ENCODE measurements at places on chromosomes 6 and 20.

DNA sequence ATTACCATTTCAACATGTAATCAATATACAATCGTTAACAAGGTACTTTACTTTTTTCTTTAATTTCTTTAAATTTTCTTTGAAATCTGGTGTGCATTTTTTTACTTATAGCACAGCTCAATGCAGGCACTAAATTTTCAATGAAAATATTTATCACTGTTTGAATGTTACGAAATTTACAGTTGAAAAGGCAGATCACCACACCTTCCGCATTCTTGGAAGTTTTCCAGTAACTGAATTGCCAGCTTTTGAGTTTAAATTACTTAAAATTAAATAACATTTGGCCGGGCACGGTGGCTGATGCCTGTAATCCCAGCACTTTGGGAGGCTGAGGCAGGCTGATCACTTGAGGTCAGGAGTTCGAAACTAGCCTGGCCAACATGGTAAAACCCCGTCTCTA lies 309.9 kb downstream of the BMP7 start:
- peaks cover 3% of the 10 kb centered on the region for H3K27me3 ChIP-seq
- no peak for DNase-seq
- no peaks in the 10 kb centered on the region for H3K36me3 ChIP-seq
- H3K4me1 ChIP-seq = no peaks in the 10 kb centered on the region

DNA sequence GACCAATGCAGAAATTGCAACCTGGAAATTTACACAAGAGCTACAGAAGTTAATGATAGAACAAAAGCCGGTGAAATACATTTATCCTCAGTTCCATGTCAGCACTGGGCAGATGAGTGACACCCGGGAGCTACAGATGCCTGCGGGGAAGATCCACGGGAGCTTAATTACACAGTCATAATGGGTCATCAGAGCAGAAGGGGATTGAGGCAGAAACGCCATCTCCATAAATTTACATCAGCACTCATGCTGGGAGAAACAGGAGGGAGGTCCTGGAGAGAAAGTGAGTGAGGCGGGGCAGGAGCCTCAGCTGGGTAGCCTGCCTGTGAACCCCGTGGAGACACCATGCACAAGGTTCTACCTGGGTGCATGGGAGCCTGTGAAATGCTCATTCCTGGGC lies 37.6 kb upstream of the CST7 start:
- H3K27me3 ChIP-seq = no peaks in the 10 kb centered on the region
- DNase-seq = no peak
- H3K4me1 ChIP-seq = no peaks in the 10 kb centered on the region
- no peak overlapping the region for H3K27ac ChIP-seq
- H3K36me3 ChIP-seq = no peaks in the 10 kb centered on the region
- no peak overlapping the region for H3K4me3 ChIP-seq

- no peak for DNase-seq
- H3K27ac ChIP-seq = no peak overlapping the region
- H3K36me3 ChIP-seq = no peaks in the 10 kb centered on the region
Measured at GRCh38 chr20:10466325-10466724, 31.2 kb downstream of the SLX4IP start.

- peaks cover 25% of the 10 kb centered on the region for H3K36me3 ChIP-seq
- H3K4me3 ChIP-seq = no peak overlapping the region
- no peak overlapping the region for H3K27ac ChIP-seq
- no peak for DNase-seq
- H3K27me3 ChIP-seq = no peaks in the 10 kb centered on the region
Measured at GRCh38 chr6:29620630-29621029, 12.4 kb downstream of the GABBR1 start.

DNA sequence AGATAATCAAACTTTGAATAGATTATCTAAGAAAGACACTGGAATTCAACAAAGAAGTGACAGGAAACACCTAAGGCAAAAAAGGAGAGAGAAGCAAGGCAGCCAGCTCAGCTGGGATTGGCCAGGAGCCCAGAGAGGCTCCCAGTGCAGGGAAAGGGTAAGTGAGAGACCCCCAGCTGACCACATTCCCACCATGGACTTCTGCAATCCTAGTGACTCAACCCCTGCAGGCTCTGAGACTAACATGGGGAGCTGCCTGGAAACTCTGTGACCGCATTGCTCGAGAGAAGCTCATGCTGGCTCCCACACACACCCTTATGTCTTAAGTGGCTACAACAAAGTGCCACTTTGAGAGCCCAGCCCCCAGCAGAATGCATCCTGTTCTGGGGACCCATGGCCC lies 215.1 kb downstream of the PACRG start:
- H3K27ac ChIP-seq = no peak overlapping the region
- H3K4me1 ChIP-seq = no peaks in the 10 kb centered on the region
- H3K27me3 ChIP-seq = no peaks in the 10 kb centered on the region
- DNase-seq = no peak

GRCh38 chr6:149015535-149016525 lies 269.0 kb downstream of the UST start:
- H3K4me1 ChIP-seq = no peaks in the 10 kb centered on the region
- no peak overlapping the region for H3K4me3 ChIP-seq
- H3K36me3 ChIP-seq = no peaks in the 10 kb centered on the region
- H3K27me3 ChIP-seq = no peaks in the 10 kb centered on the region

DNA sequence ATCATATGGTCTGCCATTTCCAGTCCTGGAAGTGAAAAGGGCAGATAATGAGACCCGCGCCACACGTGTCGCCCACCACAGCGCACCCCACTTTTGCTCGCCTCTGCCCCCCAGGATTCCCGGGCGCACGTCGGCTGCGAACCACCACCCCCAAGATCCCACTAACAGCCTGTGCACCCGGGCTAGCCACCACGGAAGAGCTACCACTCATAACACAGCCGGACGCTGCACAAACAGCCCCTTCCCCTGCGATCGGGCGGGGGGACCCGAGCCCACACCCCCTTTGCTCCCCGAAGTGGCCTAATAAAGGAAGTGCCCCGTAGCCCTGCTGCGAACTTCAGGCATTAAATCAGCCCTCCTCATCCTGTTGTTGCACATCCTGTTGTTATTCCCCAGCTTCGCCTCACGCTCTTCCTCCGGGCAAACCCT lies 506 bp downstream of the CITED2 start:
- peaks cover 11% of the 10 kb centered on the region for H3K36me3 ChIP-seq
- peak overlapping the region; percentile 96 for H3K4me3 ChIP-seq
- peak overlapping the region; percentile 91 for H3K27ac ChIP-seq
- H3K4me1 ChIP-seq = peaks cover 19% of the 10 kb centered on the region
- no peak for DNase-seq

DNA sequence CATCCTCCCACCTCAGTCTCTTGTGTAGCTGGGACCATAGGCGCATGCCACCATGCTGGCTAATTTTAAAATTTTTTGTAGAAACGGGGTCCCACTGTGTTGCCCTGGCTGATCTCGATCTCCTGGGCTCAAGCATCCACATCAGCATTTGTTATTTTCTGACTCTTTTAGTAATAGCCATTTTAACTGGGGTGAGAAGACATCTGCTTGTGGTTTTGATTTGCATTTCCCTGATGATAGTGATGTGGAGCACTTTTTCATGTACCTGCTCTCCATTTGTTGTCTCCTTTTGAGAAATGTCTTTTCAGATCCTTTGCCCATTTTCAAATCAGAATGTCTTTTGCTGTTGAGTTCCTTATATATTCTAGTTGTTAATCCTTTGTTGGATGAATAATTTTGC lies 22.2 kb upstream of the TULP4 start:
- H3K36me3 ChIP-seq = no peaks in the 10 kb centered on the region
- no peaks in the 10 kb centered on the region for H3K27me3 ChIP-seq
- peak overlapping the region; percentile 30 for H3K4me3 ChIP-seq
- no peak for DNase-seq
- peak overlapping the region; percentile 33 for H3K27ac ChIP-seq

GRCh38 chr20:5145365-5146098 lies 18.7 kb downstream of the CDS2 start:
- no peak overlapping the region for H3K27ac ChIP-seq
- H3K36me3 ChIP-seq = no peaks in the 10 kb centered on the region
- H3K4me1 ChIP-seq = peaks cover 6% of the 10 kb centered on the region
- no peak for DNase-seq

DNA sequence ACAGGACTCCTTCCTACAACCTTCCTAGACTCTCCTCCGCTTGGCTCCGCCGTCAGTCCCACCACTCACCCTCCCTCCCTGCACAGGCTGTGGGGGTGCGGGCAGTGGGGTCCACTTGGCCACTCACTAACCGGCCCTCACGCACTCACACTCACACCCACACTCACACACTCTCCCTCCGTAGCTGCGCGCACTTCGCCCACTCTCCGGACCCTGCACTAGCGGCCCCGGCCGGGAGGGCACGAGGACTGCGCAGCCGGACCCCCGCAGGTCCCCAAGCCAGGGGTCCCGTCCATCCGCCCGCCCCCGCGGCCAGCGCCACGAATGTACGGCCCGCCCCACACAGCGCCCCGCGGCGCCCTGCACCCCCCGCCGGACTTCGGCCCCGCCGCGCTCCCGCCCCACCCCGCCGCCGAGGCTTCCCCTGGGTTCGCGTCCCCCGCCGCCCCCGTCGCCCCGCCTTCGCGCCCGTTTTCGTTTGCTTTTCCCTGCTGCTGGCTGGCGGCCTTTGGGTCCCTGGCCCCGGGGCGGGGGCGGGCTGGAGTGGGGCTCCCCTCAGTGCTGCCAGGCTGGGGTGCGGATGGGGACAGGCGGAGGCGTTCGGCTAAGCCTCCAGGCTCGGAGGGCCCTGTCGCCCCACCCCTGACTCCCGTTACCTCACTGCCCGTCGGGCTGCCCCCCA lies 23.0 kb upstream of the SLC22A7 start:
- peak; percentile 2 for DNase-seq
- H3K27me3 ChIP-seq = peaks cover 7% of the 10 kb centered on the region
- no peak overlapping the region for H3K27ac ChIP-seq
- peak overlapping the region; percentile 62 for H3K4me3 ChIP-seq
- no peaks in the 10 kb centered on the region for H3K36me3 ChIP-seq

DNA sequence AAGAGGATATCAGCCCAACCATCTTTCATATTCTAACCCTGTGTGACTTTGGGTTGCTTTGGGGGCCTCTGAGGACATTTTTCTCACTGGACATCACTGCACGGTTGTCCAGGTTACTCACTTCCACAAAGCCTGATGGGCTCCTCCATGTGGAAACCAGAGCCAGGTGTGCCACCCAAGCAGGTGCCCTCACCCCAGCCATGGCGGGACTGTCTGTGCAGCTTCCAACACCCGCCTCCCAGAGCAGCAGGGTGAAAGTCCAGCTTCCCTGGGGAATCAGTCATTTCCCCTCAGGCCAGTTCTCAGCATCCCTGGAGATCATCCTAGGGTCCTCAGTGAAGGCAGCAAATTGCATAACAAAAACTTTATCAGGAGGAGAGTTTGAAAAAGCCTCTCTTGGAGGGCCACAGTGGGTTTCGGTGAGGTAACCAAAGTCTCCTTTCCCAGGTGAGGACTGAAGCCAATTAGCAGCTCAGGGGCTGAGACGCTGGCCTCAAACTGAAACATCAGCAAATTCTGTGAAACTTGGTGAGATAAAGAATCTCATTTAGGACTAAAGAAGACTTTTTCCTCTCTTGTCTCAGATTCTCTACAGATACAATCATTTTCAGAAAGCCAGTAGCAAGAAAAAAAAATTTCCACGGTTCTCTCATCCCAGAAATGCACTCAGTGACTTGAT lies 289.6 kb upstream of the CDH4 start:
- no peaks in the 10 kb centered on the region for H3K36me3 ChIP-seq
- H3K4me1 ChIP-seq = no peaks in the 10 kb centered on the region
- no peak overlapping the region for H3K27ac ChIP-seq
- DNase-seq = no peak

GRCh38 chr6:129203190-129203900 lies 320.4 kb downstream of the LAMA2 start:
- no peaks in the 10 kb centered on the region for H3K36me3 ChIP-seq
- H3K27me3 ChIP-seq = no peaks in the 10 kb centered on the region
- no peak for DNase-seq
- no peak overlapping the region for H3K4me3 ChIP-seq
- no peaks in the 10 kb centered on the region for H3K4me1 ChIP-seq
- H3K27ac ChIP-seq = no peak overlapping the region

DNA sequence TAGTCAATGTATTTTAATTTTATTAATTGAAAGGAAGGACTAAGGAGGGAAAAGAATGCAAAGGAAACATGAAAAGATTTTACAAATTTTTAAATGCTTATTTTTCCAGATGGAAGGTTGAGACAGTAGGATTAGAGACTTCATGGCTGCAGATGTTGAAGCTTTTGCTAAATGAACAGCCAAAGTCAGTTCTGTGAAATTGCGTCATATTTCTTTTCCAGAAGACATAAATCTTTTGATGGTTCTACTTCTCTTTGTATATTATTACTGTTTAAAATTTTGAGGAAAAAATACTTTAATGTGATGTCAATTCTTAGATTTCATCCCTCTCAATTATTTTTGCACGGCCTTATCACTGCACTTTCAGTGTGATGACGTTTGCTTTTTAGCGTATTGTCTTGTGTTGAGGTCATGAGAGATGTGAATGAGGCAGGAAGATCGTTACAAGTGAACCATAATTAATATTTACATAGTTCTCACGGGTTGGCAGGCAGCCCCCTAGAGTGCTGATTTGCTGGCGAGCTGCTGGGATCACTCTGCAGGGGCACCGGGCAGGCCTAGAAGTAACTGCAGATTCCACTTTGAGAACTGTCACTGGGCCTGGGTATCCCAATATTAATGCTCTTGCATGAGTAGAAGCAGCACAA lies 158.1 kb downstream of the TBXT start:
- no peaks in the 10 kb centered on the region for H3K4me1 ChIP-seq
- peaks cover 15% of the 10 kb centered on the region for H3K27me3 ChIP-seq
- no peaks in the 10 kb centered on the region for H3K36me3 ChIP-seq
- no peak for DNase-seq
- no peak overlapping the region for H3K27ac ChIP-seq

DNA sequence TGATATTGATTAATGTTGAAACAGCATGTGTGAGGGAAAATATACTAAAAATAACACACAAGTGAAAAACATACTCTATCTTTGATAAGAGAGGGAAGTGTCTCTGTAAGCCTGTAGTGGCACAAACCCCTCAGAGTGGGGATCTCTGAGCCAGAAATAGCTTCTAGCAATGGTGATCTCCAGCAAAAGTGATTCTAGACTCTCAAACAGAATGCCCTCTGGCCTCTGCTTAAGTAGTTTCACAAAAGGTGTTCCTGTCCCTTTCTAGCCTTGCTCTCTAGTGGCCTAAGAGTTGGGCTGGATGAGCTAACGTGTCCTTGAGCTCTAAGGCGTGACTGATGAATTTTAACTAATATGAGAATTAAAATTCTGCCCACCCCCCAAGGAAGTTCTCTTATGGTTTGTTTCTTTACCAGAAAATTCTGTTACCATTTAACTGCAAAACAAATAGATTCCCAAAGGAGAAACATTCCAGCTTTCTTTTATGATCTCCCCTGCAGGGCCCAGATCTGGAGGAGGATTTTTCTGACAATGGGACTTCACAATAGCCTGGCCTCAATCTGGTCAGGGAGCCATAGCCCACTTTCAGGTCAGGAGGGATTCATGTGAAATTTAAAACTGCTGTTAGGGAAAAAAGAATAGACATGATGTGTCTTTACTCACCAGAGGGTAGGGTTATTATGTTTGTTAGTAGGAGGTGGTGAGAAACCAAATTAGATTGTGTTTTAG lies 182.5 kb upstream of the LAMP5 start:
- no peaks in the 10 kb centered on the region for H3K4me1 ChIP-seq
- no peaks in the 10 kb centered on the region for H3K36me3 ChIP-seq
- no peak for DNase-seq
- H3K27me3 ChIP-seq = no peaks in the 10 kb centered on the region

- no peaks in the 10 kb centered on the region for H3K4me1 ChIP-seq
- H3K27me3 ChIP-seq = no peaks in the 10 kb centered on the region
- no peaks in the 10 kb centered on the region for H3K36me3 ChIP-seq
- no peak overlapping the region for H3K27ac ChIP-seq
- DNase-seq = peak; percentile 31
Measured at GRCh38 chr20:23889775-23890187, 10.2 kb upstream of the CST5 start.

Measured in effector memory CD4-positive, alpha-beta T cell (primary cell).